ENCODE measurements at places on chromosomes 6 and 20. TPM values are rescaled to one million over a fixed set of nuclear protein-coding genes. Genes with fewer than 3 reads are reported as not detected.

SEMG1 gene
- total RNA-seq, result not detected

HLA-DQA1 gene
- not detected for total RNA-seq

NMBR gene
- total RNA-seq, result 0.15 TPM

TMC2 gene
- total RNA-seq, result not detected

BMP5 gene
- total RNA-seq, result 2.0 TPM

GNRH2 gene
- total RNA-seq, result not detected

RAET1L gene
- total RNA-seq, result not detected

PKHD1 gene
- total RNA-seq, result not detected

SPINT4 gene
- total RNA-seq, result not detected

VIP gene
- total RNA-seq, result not detected

TTBK1 gene
- total RNA-seq, result not detected

SSTR4 gene
- not detected for total RNA-seq

PAX1 gene
- total RNA-seq, result not detected

GRM1 gene
- total RNA-seq, result not detected

Data from bronchus fibroblast of lung (primary cell).